ENCODE measurements at places on chromosomes 5 and 9. TPM values are rescaled to one million over a fixed set of nuclear protein-coding genes. Genes with fewer than 3 reads are reported as not detected.

IL31RA gene
- total RNA-seq, result 1.9 TPM

TRPM6 gene
- 0.02 TPM for total RNA-seq

F2RL2 gene
- total RNA-seq, result 7.9 TPM

S1PR3 gene
- total RNA-seq, result 5.2 TPM

KCNN2 gene
- total RNA-seq, result not detected

SLC6A18 gene
- total RNA-seq, result not detected

SEMA5A gene
- total RNA-seq, result 249 TPM

DNA sequence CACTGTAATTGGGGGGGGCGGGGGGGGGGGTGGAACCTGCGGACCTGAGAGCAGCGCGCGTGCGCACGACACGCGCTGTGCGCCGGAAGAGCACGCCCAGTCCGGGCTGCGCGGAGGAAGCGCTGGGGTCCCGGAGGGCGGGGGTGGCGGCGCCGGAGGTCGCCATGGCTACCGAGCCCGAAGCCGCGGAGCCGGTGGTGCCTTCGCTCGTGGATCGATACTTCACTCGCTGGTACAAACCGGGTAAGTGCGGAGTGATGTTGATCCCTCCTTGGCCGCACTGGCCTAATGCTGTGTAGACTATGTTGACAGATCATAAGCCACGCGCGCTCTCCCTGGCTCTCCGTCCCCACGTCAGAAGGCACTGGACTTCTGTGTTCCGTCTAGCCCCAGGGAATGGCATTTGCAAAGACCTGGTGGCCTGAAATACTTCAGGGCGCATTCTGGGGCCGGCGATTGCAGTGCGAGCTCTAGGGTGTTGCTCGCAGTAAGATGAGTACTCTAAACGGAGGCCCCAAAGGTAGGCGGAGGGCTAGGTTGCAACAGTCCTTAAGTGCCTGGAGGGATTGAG, at the start of gene ABITRAM:
Gene ABITRAM, plus strand, starts transcription at position 78 of the 571 bp plus-strand sequence. Its CDS starts 87 bp downstream, at position 165.
- H3K4me3 ChIP-seq, result peak within 1 kb of the TSS; percentile 98
- peaks cover 34% of the 10 kb centered on the region for H3K4me1 ChIP-seq
- no peaks in the 10 kb centered on the region for H3K27me3 ChIP-seq
- peak; percentile 87 for DNase-seq

- H3K36me3 ChIP-seq, result peaks cover 38% of the 10 kb centered on the region
- no peaks in the 10 kb centered on the region for H3K27me3 ChIP-seq
- DNase-seq, result no peak
- H3K27ac ChIP-seq, result peak overlapping the region; percentile 66
Measured at GRCh38 chr5:95537501-95537900, 17.3 kb downstream of the SKIC3 start.

GRCh38 chr9:88676644-88677043, 141.7 kb downstream of the NXNL2 start:
- no peaks in the 10 kb centered on the region for H3K36me3 ChIP-seq
- no peak overlapping the region for H3K4me3 ChIP-seq
- no peaks in the 10 kb centered on the region for H3K27me3 ChIP-seq

DNA sequence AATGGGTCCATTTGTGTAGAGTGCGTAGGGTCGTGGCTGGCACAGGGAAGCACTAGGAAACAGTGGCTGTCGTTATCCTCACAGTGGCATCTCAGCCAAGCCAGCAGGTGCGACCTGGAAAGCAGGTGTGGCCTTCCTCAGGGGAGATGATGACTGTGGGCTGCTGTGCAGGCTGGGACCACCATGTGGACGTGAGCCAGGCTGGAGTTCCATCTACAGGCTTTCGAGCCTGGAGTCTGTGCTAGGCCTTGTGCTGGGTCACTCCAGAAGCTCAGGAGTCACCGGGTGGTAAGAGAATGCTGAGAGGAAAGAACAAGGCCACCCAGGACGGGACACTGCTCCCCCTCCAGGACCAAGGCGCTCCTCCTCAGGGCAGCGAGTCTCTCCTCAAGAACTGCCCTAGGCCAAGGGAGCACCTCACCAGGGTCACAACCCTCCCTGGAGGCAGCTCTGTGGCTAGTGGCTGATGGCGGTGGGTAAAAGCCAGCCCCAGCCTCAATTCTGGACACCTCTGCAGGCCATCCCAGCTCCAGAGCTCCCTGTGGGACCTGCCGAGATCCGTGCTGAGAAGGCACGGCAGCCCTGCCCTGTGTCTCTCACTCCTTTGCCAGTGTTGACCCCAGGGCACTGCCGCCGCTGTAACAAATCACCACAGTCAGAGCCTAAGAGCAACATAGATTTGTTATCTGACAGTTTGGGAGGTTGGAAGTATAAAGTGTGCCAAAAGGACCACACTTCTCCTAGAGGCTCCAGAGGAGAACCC, 36.0 kb downstream of the WHRN start:
- no peak overlapping the region for H3K4me3 ChIP-seq
- H3K27ac ChIP-seq, result no peak overlapping the region
- no peak for DNase-seq

DNA sequence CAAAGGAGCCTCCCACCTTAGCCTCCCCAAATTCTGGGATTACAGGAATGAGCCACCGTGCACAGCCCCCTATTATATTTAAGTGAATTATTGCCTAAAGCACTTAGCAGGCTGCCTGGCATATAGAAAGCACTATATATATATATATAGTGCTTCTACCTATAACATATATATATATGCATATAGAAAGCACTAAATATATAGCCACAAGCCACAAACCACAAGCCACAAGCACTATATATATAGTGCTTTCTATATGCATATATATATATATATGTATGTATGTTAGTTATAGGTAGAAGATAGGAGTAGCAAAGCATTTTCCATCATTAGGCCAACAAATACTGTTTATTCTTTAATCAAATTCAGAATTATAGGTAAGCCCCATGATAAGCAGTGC, 185.8 kb downstream of the CWC27 start:
- H3K36me3 ChIP-seq, result peaks cover 4% of the 10 kb centered on the region
- no peaks in the 10 kb centered on the region for H3K27me3 ChIP-seq

GRCh38 chr5:146052780-146053179, 52.6 kb downstream of the PLAC8L1 start:
- H3K27ac ChIP-seq, result no peak overlapping the region
- H3K36me3 ChIP-seq, result no peaks in the 10 kb centered on the region
- no peak overlapping the region for H3K4me3 ChIP-seq
- DNase-seq, result no peak
- peaks cover 6% of the 10 kb centered on the region for H3K4me1 ChIP-seq
- no peaks in the 10 kb centered on the region for H3K27me3 ChIP-seq

GRCh38 chr5:157519579-157520253, 55.9 kb downstream of the ADAM19 start:
- H3K4me1 ChIP-seq, result peaks cover 41% of the 10 kb centered on the region
- no peaks in the 10 kb centered on the region for H3K27me3 ChIP-seq

- peak overlapping the region; percentile 6 for H3K4me3 ChIP-seq
- peaks cover 12% of the 10 kb centered on the region for H3K36me3 ChIP-seq
- H3K27ac ChIP-seq, result peak overlapping the region; percentile 63
Measured at GRCh38 chr9:129886226-129887174, 51.2 kb downstream of the USP20 start.

DNA sequence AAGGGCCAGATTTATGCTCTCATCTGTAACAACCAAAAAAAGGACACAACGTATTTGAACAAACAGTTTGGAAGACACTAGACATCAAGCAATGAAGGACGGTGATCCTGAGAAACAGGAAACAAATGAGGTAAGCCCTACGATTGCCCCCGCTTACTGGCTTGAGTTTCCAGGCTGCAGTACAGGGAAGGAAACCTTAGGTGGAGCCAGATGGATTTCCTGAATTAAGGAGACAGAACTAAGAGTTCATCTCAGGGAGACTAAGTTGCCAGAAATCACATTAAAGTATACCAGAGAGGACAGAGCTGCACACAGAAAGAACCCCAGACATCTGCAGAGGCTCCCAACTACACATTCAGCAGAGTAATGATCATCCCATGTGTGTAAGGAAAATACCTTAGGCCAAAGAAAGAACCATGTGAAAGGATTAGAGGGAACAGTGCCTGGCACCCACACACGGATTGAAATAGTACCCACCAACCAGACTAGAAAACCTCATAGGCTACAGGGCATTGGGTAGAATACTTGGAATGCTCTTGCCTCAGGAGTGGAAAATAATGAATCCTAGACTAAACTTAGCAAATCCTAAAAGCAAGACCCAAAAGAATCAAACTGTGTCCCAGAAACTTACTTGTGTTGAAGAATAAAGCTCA, 99.3 kb upstream of the NIPBL start:
- peaks cover 32% of the 10 kb centered on the region for H3K27me3 ChIP-seq
- no peak for DNase-seq
- no peak overlapping the region for H3K4me3 ChIP-seq
- no peaks in the 10 kb centered on the region for H3K4me1 ChIP-seq

- H3K4me1 ChIP-seq, result peaks cover 48% of the 10 kb centered on the region
- no peak overlapping the region for H3K4me3 ChIP-seq
- no peaks in the 10 kb centered on the region for H3K36me3 ChIP-seq
- H3K27ac ChIP-seq, result no peak overlapping the region
- no peaks in the 10 kb centered on the region for H3K27me3 ChIP-seq
- no peak for DNase-seq
Measured at GRCh38 chr5:40554054-40554453, 125.7 kb upstream of the PTGER4 start.

DNA sequence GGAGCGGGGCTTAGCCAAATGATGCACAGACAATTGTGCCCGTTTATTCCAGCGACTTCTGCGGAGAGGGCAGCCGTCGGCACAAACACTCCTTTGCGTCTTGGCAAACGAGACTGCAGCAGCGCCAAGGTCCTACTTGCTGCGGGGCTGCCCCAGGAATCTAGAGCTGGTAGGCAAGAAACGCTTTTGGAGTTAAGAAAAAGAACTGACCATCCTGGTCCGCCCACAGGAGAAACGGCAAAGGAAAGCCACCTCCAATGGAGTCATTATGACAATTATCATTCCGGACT, 2.3 kb downstream of the RXFP3 start:
- peaks cover 26% of the 10 kb centered on the region for H3K27me3 ChIP-seq
- no peak overlapping the region for H3K4me3 ChIP-seq
- no peak for DNase-seq
- no peak overlapping the region for H3K27ac ChIP-seq
- H3K36me3 ChIP-seq, result no peaks in the 10 kb centered on the region
- H3K4me1 ChIP-seq, result peaks cover 5% of the 10 kb centered on the region

GRCh38 chr5:76943006-76943405, 9.8 kb upstream of the CRHBP start:
- DNase-seq, result no peak
- H3K27ac ChIP-seq, result no peak overlapping the region
- no peak overlapping the region for H3K4me3 ChIP-seq
- H3K27me3 ChIP-seq, result no peaks in the 10 kb centered on the region

DNA sequence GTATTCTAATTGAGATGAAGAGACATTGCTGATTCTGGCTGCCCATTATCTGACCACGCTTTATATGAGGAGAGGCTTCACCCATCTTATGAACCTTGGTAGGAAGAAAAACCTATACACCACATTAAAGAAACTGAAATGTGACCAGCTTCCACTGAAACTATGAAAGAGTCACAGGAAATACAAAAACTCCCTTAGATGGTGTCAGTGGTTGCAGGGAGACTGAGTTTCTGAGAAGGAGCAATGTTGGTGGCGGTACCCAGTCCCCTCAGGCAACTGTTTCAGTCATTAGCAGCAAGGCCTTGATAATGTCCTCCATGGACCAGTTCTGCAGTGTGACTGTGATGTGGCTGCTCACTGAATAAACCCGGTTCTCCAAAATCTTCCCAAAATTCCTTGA, 110.5 kb upstream of the FTMT start:
- no peaks in the 10 kb centered on the region for H3K36me3 ChIP-seq
- H3K27me3 ChIP-seq, result no peaks in the 10 kb centered on the region
- no peak overlapping the region for H3K27ac ChIP-seq
- H3K4me3 ChIP-seq, result no peak overlapping the region

DNA sequence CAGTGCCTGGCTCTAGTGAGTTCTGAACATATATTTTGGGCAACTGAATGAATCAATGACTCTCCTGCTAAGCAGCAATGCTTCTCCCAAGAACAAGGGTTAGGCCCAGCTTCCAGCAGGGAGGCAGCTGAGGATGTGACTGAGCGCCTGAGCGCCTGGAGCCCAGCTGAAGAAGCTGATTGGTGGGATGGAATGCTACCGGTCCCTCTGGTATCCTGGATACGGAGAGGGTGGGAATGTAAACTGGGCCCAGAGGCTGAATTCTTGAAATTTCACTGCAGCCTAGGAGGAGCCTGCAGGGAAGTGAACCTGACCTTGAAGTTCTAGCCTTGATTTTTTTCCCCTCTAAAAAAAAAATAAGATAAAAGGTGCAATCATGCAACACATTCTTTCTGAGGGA, 43.2 kb downstream of the WWC1 start:
- peaks cover 6% of the 10 kb centered on the region for H3K27me3 ChIP-seq
- H3K36me3 ChIP-seq, result no peaks in the 10 kb centered on the region
- H3K27ac ChIP-seq, result no peak overlapping the region
- no peak overlapping the region for H3K4me3 ChIP-seq

- DNase-seq, result no peak
- no peak overlapping the region for H3K4me3 ChIP-seq
Measured at GRCh38 chr5:143582176-143582575, 178.7 kb upstream of the NR3C1 start.

DNA sequence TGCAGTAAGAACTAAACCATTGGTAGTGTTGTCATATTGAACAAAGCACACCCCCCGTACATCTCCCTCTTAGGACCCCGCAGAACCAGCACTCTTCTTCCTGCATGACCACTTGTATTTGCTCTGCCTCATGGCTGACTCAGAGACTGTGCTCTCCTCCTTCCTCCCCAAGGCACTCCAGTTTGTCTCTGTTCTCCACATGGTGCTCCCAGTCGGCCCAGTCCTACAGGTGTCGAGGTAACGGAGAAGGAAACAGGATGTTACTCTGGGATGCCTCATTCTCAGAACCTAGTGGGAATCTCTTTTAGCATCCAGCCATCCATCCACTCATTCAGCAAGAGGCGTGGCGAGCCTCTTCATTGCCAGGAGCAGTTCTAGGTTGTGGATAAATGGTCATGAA, 97.0 kb upstream of the NIPAL4 start:
- no peaks in the 10 kb centered on the region for H3K27me3 ChIP-seq
- H3K27ac ChIP-seq, result no peak overlapping the region
- no peak overlapping the region for H3K4me3 ChIP-seq
- peaks cover 14% of the 10 kb centered on the region for H3K4me1 ChIP-seq

DNA sequence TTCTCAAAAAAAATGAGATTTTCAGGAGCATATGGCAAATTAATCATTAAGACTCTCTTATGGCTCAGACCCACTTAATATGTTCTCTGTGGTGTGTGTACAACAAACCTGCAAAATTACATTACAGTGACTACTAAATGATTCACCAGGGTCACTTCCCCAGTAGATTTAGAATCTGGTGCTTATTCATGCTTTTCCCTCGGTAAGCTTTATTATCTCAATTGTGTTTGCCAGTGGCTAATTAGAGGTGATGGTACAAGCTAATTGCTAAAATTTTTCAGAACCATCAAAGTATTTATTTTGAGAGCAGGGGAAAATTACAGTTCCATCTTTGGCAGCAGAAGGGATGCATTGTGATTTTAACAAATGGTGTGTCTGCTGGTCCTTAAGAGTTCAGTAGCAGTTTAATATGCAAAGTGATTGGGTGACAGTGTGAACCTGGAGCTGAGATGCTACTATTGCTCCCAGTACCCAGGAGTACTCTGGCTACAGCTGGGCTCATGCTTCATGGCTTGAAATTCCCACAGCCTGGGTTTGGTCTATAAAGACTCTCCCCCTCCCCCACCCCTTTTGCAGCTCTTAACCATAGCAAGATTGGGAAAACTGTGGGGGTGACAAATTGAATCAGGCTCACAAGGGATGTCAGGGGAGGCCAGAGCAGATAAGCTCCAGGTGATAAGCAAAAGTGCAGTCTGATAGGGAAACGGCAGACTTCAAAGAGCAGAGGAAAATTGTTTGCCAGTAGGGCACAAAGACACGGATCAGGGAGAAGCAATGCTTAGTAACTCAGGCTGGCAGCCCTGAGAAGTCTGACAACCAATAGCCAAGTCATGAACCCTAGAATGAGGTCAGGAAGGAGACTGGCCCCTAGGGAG, 92.8 kb upstream of the RAD23B start:
- H3K4me3 ChIP-seq, result no peak overlapping the region
- peaks cover 15% of the 10 kb centered on the region for H3K4me1 ChIP-seq
- no peaks in the 10 kb centered on the region for H3K36me3 ChIP-seq
- H3K27ac ChIP-seq, result no peak overlapping the region
- no peak for DNase-seq

Measured in chondrocyte (in vitro differentiated cells).